ENCODE measurements at places on chromosomes 3 and 15. TPM values are rescaled to one million over a fixed set of nuclear protein-coding genes. Genes with fewer than 3 reads are reported as not detected.

- no peak for DNase-seq
Measured at GRCh38 chr3:150302246-150302645, 105.9 kb upstream of the TSC22D2 start.

DNA sequence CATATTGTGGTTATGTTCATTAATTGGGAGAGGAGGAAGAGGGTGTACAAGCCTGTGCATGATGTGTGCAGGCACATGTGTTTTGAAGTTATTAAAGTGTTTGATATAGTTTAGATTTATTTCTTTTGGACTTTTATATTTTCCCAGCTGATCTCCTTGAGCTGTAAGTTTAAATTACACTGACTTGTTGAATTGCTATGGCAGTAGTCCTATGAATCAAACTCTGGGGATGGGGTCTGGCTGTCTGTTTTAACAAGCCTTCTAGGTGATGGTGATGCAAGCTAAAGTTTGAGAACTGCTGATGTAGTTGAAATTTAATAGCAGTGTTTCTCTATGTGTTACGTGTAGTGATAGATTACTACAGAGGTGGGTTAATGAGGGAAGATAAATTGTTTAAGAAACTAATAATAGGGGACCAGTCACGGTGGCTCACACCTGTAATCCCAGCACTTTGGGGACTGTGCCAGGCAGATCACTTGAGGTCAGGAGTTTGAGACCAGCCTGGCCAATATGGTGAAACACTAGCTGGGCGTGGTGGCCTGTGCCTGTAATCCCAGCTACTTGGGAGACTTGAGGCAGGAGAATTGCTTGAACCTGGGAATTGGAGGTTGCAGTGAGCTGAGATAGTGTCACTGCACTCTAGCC lies 7.0 kb downstream of the ARIH1 start:
- no peak for DNase-seq

ARPP21 gene
- 0.45 TPM for total RNA-seq

RPL22L1 gene
- 95.6 TPM for total RNA-seq

ACOX2 gene
- 2.2 TPM for total RNA-seq

BDH1 gene
- 0.96 TPM for total RNA-seq

DNA sequence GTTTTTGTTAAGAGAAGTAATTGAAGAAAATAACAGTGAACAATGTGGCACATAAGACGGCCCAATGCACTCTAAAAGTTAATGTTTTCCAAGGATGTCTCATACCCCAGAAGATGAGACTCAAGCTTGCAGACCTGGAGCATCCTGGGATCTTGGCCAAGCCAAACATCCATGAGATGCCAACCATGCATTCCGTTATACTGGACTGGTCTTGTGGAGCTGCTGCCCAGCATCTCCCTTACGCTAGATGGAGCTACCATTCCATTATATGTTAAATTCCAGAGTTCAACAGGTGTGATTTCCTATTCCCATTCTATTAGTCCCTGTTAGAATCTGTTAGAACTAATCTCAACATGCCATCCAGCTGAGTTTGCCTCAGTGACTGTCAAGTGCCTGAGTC lies 181.8 kb downstream of the PDCD6IP start:
- DNase-seq: peak; percentile 38

DNA sequence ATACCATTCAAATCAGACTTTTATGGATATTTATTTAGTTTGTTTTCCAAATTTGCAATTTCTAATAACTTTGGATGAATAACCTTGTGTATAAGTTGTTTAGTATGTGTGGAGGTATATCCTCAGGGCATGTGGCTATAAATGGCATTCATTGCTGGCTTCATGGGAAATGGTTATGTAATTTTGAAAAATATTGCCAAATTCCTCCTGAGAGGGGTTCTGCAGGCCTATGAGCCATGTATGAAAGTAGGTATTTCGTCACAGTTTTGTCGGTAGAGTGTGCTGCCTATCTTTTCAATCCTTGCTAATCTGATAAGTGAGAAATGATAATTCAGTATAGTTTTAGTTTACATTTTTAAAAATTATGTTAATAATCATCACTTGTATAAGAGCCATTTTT lies 256.4 kb upstream of the ZNF385D start:
- DNase-seq: no peak

- DNase-seq: no peak
Measured at GRCh38 chr3:50314342-50314741, 8.2 kb downstream of the HYAL2 start.

STX19 gene
- total RNA-seq: not detected

GRCh38 chr15:47135267-47135666 lies 582.0 kb upstream of the SEMA6D start:
- DNase-seq: no peak

- peak; percentile 86 for DNase-seq
Measured at GRCh38 chr15:94083467-94084052, 147.8 kb upstream of the MCTP2 start.

GRCh38 chr15:28125673-28126651 lies 26.8 kb upstream of the OCA2 start:
- peak; percentile 24 for DNase-seq

TRH gene
- not detected for total RNA-seq

DNA sequence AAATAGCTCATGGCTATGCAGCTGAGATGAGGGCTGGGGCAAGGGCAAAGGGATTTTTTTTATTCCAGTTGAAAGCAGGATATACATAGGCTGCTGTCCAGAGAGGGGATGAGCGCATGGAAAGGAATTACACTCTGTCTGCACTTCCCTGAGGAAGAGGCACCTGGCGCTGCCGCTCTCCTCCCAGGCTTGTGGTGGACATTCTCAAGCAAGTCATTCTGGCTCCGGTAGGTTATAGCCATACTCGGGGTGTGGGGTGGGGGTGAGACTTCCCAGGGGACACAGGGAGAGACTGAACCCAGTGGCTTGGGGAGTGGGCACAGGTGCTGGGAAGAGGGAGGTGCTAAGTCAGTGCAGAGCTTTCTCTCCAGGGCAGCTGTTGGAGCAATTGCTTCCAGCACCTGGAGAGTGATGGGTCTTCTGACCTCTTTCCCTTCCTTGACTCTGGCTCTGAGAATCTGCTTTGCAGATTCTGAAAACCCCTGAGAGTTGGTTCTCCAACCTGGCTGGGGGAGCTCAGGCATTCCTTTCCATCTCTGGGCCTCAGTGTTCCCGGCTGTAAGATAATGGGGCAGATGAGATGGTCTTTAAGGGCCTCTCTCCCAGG lies 24.3 kb downstream of the CYP8B1 start:
- peak; percentile 14 for DNase-seq

GRCh38 chr15:92666780-92667179 lies 11.2 kb upstream of the FAM174B start:
- DNase-seq: no peak

DNA sequence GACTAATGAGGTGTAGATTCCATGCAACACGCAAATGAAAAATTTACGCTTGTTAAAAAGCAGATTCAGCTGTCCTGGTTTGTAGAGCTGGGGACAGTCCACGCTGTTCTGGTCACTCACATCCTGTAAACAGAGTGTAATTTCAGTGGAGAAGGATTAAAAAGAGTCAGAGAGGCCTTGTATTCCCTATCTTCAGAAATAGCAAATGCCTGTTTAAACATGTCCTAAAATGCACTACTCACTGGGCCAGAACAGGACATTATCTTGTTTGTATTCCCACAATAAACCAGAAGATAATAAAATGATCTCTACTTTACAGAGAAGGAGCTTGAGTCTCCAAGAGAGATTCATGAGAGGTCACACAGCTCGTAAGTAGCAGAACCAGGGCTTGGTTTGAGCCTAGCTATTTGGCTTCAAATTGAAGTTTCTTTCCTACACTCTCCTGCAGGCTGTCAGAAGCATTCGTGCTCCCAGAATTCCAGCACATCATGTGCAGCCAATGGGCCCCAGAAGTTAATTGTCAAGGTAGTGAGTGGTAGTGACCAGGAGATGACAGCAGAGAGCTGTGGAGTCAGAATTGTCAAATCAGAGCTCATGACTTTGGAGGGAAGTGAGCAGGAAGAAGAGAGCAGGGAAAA lies 242.5 kb downstream of the ATP8B4 start:
- no peak for DNase-seq

DNA sequence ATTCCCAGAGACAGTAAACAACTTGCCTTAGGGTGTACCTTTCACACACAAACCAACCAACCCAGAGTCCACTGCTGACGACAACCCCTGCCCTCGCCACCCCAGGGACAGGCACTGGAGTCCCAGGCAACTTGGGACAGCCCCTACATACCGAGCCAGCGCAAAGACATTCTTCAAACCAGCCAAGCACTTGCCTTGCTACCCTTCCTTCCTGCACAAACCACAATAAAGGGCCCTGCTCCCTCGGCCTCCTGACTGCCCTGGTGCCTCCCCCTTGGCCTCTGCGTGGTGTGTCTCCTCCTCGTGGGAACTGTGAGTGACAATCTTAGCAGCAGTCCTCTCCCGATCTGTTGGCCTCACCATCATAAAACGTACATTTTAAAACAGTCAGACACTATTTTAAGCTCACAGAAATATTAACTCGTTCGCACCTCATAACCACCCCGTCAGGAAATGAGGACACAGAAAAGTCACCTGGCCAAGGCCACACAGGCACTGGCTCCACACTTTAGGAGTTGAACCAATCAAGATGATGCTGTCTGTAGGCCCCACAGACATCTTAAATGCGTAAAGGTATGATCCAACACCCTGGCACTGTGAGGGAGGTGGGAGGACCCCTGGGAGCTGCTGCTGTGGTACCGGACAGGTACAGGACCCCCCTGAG lies 113.8 kb downstream of the ADCY5 start:
- no peak for DNase-seq

DNA sequence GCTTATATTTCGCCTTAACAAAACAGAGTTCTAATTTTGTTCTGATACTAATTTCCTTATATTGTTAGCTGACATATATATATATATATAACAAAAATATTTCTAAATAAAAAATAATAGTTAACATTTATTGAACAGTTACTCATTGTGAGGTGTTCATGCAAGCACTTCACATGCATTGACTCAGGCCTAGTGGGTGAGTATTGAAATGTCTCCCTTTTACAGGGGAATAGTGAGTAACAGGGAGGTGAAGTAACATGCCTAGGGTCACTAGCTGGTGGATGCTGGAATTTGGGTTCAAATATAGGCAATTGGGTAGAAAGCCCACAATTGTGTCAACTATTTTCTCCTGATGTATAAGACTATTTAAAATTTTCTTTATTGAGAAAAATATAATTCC lies 102.6 kb upstream of the ZPLD1 start:
- DNase-seq: no peak

DNA sequence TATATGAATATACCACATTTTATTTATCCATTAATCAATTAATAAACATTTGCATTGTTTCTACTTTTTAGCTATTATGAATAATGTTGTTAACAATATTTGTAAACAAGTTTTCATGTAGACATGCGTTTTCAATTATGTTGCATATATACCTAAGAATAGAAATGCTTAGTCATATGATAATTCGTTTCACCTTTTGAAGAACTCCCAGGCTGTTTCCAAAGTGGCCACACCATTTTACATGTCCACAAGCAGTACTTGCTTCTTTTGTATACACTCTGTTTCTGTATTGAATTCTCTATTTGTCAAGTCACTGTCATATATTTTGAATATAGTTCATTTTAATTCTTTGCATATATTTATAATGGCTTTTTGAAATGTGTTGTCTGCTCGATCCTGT lies 206.9 kb upstream of the ZBTB20 start:
- DNase-seq: no peak

GRCh38 chr15:88131937-88132336 lies 124.6 kb downstream of the NTRK3 start:
- DNase-seq: no peak

GRCh38 chr15:74906067-74906449 lies 593 bp downstream of the FAM219B start:
- no peak for DNase-seq

DNA sequence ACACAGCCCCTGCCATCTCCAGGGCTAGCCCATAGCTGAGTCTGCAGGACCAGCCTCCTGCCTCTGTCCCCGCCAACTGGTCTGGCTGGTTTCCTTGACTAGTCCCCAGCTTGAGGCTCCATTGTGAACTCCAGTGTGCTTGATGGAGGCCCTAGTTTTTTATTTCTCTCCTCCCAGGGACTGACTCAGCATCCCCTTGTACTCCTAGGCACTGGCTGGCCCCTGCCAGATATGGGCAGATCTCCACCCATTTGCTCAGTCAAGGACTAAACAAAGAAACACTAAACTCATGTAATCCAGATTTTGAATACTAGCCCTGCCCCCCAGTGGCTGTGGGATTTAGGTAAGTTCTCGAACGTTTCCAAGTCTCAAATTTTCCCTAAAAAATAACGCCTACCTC lies 415.4 kb upstream of the RORA start:
- no peak for DNase-seq

CEMIP gene
- total RNA-seq: 3.6 TPM

DNA sequence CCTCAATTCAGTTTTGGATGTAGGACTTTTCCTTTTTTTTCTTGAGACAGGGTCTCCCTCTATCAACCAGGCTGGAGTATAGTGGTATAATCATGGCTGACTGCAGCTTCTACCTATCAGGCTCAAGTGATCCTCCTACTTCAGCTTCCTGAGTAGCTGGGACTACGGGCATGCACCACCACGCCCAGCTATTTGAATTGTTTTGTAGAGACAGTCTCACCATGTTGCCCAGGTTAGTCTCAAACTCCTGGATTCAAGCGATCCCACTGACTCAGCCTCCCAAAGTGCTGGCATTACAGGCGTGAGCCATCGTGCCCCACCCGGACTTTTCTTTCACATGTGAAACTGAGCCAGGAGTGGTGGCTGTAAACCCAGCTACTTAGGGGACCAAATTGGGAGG lies 3.5 kb downstream of the RNU5B-1 start:
- DNase-seq: no peak

PPP2R3A gene
- 18.7 TPM for total RNA-seq

GRCh38 chr15:39358441-39359041 lies 222.3 kb upstream of the THBS1 start:
- peak; percentile 89 for DNase-seq

GRCh38 chr15:51074926-51075325 lies 19.8 kb downstream of the TNFAIP8L3 start:
- DNase-seq: no peak

DNA sequence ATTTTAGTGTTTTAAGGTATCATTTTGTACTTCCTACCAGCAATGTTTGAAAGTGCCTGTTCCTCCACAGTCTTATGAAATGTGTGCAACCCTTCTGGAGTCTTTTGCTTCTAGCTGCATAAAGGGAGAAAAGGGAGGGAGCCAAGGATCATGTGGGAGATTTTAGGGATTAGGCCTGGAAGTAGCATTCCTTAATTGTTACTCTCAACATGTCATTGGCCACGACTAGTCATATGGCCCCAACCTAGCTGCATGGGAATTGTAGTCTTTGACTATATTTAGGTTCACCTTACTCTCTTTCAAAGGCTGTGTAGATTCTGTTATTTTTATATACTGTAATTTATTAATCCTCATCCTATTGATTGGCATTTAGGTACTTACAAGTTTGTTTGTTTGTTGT lies 14.9 kb downstream of the CRTAP start:
- DNase-seq: no peak
